ENCODE measurements at places on chromosomes 5 and 9.

- no peak for ATAC-seq
These were observed 1.7 kb downstream of the TLE4 start for GRCh38 chr9:79573412-79573923.

GRCh38 chr5:142621227-142621626, 64.7 kb downstream of the FGF1 start:
- no peak for ATAC-seq

GRCh38 chr5:169258372-169259000, 42.5 kb downstream of the SLIT3 start:
- ATAC-seq: no peak

- ATAC-seq: no peak
These were observed 62.5 kb upstream of the PTPN3 start for GRCh38 chr9:109560470-109561132.

- ATAC-seq: no peak
These were observed 20.0 kb downstream of the TMEFF1 start for GRCh38 chr9:100492952-100493351.

GRCh38 chr9:28892538-28892937, 1319.3 kb upstream of the C9orf72 start:
- no peak for ATAC-seq

GRCh38 chr9:69380301-69380700, 55.3 kb downstream of the ENTREP1 start:
- ATAC-seq: no peak

- no peak for ATAC-seq
These were observed 627.4 kb downstream of the TLR4 start for GRCh38 chr9:118331622-118332045.

- no peak for ATAC-seq
These were observed 2.9 kb upstream of the TGFBI start for GRCh38 chr5:136025900-136026299.

DNA sequence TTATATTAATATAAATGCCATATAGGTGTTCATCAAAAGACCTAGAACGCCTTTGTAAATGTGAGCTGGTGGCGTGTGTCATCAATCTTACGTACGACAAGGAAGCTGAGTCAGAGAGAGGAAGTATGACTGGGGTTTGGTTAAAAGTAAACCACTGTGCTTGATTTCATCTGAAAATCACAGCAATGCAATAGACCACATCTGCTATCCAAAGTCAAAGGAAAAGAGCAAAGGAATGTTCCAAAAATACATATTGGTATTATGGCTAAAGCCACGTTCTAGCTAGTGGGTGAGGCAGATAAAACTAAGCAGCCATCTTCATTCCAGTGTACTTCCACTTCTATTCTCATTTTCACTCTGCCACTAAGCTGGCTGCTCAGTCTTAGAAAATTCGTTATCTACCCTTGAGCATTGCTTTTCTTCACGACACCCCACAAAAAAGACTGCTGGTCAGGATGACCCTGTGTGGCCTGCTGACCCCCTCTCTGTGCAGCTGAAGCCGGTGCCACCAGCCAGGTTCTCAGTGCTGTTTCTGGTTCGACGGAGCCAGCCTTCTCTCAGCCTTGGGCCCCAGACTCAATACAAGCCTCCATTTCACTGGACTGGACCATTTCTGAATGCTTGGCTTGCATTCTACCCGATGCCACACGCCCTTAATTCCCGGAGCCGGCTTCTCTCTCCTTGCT, 23.8 kb downstream of the SHC3 start:
- ATAC-seq: peak; percentile 83

DNA sequence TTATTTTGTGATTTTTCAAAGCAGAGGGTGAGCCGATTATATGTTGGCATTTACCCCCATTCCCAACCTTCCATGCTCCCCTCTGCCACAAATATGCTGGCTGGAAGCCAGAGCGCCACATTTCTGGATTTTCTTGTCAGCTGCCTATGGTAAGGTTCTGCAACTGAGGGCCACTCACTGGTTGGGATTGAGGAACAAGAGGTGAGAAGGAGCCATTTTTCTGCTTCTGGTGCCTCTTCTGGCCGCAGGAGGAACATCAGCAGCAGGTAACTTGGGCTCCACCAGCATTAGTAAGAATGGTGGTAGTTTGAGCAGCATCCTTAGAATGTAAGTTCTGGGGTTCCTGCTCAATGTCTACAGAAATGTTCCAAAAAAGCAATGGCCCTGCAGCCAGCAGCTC, 159.5 kb upstream of the MAST4 start:
- ATAC-seq: no peak
